ENCODE measurements at places on chromosomes 2 and 18.

GRCh38 chr2:148853458-148853857 is 21.6 kb upstream of the KIF5C start:
- no peak for DNase-seq

DNA sequence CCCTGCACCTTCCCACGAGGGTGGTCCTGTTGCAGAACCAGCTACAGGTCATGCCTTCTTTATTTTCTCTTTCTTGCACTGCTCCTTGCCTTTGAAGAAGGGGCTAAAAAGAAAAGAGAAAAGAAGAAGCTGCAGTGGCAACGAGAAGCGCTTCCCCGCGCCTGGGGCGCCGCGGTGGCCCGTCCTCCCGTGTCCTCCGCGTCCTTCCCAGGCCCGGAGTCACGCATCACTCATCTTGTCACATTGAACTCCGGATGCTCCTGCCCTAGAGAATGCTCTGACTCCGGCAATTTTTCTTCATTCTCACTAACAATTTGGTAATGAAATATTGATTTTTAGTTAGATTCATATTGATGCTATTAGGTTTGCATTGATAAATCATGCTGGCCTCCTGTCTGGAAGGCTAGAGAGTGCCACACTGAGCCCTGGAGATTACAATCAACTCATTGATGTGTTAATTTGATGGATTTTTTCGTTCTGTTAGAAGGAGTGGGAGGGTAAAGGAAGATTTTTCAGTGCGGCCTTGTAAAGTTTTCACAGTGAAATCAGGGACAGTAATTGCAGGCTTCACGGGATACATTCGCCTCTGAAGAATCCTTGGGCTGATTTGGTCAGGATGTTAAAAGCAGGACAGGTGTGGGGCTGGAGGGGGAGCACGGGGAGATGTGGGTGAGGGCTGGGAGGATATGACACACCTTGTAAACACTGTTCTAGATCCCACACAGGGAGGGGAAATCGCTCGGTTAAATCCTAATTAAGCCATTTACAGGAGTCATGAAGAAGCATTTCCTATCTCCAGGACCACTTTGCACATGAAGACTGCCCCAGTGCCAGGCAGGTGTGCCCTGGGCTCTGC is 349.3 kb downstream of the ZNF516 start:
- DNase-seq, result no peak

DNA sequence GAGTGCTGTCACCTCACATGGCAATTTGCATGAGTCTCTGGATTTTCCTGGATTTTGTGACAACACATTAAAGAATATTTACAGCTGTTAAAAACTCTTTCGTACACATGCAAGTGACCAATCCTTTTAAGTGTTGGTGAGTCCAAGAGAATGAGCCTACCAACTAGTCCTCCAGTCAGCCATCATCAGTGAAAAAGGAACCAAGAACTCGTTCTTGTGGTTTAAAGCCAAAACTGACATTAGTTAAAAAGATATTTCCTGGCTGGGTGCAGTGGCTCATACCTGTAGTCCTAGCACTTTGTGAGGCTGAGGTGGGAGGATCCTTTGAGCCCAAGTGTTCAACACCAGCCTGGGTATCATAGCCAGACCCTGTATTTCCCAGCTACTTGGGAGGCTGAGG is 215.4 kb upstream of the ITGA4 start:
- no peak for DNase-seq

DNA sequence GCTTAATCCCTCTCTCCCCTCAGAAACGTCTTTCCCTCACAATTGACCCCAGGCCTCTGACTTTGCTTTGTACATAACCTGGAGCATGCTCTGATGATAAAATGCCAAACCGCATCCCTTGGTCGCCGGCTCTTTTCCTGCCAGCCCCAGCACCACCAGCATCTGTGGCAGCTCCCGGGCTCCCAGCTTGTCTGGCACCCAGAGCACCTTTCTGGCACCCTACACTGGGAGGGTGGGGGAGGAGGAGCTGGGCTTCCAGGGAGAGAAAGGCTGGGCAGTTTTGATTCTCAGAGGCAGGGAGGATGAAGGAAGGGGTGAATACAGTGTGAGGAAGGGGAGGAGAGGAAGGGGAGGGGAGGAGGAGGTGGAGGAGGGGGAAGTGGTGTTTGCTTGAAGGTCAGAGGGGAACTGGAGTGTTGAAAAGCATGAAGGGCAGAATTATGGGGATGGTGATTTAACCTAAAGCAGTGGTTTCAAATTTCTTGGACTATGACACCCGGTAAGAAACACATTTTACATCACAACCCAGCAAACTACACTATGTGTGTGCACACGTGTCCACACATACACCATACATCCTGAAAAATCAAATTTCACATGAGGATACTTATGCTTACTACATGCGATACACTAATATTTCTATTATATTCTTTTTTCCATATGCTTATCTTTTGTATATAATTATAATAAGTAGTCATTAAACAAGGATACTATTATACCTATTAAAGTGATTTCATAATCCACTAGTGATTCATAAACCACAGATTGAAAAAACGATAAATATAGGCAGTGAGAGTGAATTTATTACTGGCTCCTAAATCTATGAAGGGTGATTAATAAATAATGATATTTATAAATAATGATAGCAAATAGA is 30.0 kb upstream of the IGFBP2 start:
- peak; percentile 11 for DNase-seq

GRCh38 chr2:108236676-108237335 is 3.0 kb upstream of the SULT1C3 start:
- DNase-seq, result no peak

DNA sequence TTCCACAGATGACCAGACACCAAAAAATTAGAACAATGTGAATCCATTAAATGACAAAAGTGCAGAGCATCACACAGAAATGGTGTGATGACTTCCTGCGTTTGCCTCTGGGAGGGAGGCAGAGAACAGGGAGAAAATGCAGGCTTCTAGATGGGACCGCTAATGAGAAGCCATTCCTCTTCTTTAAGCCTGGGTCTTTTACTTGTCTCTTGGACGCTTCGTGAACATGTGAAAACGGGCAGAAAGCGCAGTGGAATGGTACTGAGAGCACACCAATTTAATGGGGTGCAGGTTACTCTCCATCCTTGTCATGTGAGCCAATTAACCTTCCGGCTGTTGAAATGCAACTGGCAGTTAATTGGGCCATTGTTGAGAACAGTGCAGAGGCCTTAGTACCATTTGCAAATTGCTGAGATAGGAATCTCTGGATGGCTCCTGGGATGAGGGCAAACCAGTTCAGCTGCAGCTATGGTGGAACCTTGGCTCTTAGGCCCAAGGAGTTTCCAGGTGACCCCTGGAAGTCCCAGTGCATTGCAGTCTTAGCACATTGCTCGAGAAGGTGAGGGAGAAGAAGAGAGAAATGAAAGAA is 210.4 kb upstream of the CXCR4 start:
- DNase-seq, result no peak

- DNase-seq, result peak; percentile 93
These were observed 65.7 kb downstream of the MCFD2 start for GRCh38 chr2:46849721-46850556.

DNA sequence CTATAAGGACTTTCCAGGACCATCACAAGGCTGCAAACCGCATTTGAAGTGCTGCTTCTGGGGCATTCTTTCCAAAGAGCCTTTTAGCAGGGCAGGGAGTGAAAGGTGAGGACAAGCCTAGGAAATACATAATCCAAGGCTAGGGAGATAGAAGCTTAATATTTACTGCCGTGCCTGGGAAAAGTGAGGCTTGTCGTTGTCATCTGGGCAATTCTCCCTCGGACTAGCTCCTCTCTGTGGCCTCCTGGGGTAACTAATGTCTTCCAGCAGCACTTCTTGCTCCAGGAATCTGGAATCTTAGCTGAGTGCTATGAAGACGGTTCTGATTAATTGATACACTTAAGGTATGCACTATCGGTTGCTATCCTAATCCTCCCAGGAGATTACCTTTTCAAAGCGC is 69.3 kb upstream of the ATL2 start:
- peak; percentile 4 for DNase-seq

DNA sequence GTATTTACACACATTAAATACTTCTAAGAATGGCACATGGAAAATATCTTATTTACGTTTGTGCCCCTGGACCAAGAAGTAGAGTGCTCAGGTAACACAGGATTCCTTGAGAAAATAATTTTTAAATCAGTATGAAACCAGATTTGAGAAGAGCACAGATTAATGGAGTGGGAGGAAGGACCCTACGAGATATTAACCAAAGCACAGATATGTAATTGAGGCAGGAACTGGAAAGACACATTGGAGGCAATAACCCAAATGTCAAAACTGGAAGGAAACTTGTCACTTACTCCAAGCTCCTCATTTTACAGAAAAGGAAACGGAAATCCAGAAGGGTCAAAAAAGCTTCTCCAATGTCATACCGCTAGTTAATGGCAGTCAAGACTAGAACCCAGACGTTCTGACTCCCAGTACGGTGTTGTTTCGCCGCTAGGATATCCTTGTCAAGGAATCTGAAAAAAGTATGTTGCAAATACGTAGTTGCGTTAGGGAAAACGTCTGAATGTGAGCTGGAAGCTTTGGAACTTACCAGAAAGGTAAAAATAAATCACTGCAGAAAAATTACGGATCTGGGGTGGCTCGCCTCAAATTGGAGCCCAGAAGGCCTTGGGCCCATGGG is 634 bp downstream of the MTIF2 start:
- DNase-seq, result no peak

DNA sequence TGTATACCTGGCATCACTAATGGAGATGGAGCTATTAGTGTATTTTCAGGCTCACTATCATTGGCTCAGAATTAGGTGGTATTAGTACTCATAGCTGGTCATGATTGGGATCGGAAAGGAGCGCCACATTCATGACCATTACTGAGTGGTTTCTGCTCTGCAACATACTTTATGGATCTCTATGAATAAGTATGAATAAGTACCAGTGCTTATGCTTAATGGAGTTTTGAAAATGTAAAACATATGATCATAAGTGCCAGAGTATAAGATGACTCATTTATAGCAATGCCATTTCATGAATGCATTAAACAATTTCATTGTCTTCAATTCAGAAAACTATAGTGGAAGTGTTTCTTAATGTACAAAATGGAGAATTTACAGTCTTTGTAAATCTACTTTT is 156.7 kb downstream of the GALNT3 start:
- no peak for DNase-seq

DNA sequence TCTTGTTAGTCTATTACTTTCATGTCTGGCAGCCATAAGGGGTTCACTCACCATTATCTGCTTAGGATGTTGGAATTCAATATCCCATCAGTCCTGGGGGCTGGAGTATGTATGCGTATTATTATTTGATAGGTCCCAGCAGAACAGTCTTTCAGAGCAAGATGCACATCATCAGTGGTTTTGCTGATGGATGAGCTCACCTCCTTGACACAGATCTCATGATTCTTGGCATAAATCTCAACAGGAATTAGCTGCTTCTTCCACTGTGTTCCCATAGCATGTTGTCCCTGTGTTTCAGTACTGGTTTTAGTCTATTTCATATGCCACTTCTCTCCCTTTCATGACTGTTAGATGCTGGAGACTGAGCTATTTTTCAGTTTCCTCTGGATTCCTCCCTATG is 442.5 kb downstream of the ARHGAP15 start:
- no peak for DNase-seq

GRCh38 chr18:75167137-75167536 is 41.8 kb downstream of the PTGR3 start:
- no peak for DNase-seq
